ENCODE measurements at places on chromosomes 1 and 21.

DNA sequence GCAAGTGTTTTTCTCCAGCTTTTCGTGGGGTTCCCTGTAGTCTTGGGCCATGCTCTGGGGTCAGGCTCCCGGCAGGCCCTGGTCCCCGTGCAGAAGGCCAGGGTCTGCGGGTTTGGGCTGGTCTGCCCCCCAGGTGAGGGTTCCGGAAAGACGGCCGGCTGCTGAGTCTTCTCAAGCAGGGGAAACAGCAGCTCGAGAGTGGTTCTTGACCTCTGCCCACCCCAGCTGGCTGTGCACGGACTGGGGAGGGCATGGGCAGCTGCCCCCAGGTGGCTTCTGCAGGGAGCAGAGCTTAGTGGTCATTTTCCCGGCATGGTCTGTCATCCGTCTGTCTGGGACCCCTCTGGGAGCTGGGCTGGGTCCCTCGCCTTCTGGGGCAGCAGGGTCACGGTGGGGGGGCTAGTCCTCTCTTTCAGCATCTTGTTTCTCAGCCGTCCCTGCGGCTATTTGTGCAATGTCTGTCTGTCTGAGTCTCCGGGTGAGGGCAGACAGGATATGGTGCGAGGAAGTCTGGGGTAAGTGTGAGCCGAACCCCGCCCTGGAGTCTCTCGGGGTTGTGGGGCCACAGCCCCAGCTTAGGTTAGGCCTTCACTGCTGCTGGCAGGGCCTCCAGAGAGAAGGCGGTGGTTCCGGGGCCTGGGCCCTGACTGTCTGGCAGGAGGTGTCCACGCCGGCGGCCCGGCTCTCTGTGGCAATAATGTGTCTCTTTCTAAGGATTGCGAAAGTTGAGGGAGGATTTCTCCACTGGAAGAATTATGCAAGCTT, 6.1 kb downstream of the SKI start:
- DNase-seq, result peak; percentile 52

GRCh38 chr1:30045304-30046090, 677.9 kb downstream of the MATN1 start:
- no peak for DNase-seq

- no peak for DNase-seq
These were observed 332.5 kb downstream of the AMY1C start for GRCh38 chr1:104082221-104082620.

DNA sequence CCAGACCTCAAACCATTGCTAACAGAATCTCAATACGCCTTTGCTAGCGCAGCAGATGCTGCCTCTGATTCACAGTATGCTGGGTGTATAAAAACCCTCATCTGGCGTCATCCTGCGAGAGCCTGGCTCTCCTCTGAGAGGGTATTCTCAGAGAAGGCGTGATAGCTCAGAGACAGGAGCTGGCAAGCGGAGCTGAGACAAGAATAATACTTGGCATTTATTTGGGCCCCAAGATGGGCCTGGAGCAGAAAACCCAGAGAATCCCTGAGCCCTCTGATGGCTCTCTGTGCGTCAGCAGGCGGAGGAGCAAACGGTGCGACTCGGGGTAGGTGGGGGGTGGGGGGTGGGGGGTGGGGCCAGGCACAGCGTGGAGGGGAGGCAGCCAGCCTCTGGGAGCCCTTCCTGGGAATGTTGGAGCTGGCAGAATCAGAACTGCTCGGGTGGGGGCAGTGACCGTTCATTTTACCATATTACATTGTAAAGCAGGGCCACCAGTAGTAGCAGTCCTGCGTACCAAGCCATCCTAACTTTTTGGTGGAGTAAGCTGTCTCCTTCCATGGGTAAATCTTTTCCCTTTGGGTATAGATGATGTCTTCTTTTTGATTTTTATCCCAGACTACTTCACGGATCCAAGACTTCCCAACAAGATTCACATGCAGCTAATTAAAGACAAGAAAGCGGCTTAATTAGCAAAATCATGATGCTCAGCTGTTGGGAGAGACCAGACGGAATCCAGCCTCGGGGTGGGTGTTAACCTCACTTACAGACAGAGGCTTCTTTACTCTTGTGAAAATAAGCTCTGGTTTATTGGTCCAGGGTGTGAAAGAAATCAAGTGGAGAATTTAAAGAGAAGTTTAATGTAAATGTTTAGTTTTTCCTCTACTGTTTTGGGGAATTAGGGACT, 7.1 kb downstream of the RIIAD1 start:
- DNase-seq, result no peak

- no peak for DNase-seq
These were observed 561.1 kb downstream of the NPHP4 start for GRCh38 chr1:5430911-5431697.

GRCh38 chr1:72296501-72296900, 14.2 kb upstream of the NEGR1 start:
- no peak for DNase-seq

DNA sequence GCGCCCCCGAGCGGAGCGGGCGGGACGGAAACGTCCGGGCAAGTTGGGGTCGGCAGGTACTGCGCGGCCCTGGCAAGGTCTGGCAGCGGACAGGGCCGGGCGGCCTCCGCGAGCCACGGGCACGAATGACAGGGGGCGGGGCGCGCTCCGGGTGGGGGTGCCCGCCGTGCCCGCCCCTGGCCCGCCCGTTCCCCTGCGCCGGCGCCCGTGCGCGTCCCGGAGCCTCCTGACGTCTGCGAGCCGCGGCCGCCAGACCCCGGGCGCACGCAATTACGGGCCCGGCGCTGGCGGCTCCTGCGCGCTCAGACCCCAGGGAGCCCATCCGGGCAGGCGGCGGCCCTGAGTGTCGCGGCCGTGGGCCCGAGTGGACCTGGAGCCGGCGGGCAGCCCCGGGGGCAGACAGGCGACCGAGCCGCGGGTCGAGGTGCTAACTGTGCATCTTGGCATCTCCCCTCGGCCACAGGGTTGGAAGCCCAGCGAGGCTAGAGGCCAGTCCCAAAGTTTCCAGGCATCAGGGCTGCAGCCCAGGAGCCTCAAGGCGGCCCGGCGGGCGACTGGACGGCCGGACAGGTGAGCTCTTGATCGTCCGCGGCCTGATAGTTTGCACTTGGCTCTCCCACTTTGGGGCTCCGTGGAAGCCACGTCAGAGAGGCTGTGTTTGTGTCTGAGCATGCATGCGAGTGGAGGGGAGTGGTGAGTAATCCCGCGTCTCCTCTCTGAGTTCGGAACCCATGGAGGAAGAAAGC, 918 bp downstream of the MIB2 start:
- no peak for DNase-seq

- DNase-seq, result no peak
These were observed 11.0 kb upstream of the XCL2 start for GRCh38 chr1:168554603-168555483.

DNA sequence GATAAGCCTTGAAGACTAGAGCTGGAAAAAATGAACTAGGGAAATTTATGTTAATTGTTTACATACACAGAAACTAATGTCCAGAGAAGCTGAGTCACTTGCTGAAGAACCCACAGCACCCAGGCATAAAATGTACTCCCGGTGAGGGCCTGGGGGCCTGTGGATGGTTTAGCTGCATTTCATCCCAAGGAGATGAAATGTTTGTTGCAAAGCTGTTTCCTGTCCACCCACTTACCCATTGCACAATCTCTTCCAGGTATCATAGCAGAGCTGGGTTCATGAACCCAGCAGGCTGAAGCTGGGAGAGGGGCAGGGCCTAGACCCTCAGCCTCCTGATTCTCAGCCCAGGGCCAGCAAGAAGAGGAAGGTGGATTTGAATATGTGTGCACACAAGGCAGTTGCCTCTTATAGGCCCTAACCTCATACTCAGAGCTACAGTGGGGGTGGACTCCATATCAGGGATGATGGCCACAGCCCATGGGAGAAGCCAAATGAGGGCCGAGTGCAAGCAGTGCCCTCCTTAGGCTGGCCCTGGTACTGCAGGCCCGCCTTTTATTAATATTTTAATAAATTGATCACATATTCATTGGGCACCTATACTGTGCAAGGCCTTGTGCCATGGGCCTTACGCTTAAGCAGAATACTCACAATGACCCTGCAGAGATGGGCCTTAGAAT, 110.8 kb downstream of the LACTBL1 start:
- DNase-seq, result no peak

GRCh38 chr1:41823471-41823870, 95.3 kb downstream of the HIVEP3 start:
- no peak for DNase-seq

- no peak for DNase-seq
These were observed 68.1 kb upstream of the ANGPTL1 start for GRCh38 chr1:178938959-178939317.

GRCh38 chr21:37072274-37072987, 440 bp downstream of the PIGP start:
- no peak for DNase-seq

DNA sequence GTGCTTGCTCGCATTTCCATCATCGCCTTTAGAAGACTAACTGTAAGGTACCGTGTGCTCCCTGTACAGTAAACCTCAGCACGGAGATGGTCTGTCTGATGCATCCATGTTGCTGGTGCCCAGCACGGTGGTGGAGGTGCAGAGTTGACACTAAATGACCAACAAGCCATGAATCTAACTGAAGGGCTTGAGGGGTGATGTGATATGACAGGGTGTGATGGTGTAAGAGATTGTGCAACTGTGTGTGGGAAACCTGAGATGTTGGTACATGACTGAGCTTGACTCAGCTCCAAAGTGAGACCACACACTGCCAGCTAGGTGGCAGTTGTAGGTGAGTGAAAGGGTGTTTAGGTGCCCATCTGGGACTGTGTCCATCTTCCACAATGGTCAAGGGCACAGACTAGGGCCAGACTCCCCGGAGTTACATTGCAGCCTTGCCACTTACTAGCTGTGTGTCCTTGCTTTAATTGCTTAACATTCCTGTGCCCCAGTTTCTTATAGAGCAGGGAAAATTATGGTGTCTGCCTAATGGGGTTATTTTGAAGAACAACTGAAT, 21.4 kb downstream of the SLC2A1 start:
- DNase-seq, result no peak

GRCh38 chr1:152983234-152983633, 647 bp upstream of the SPRR1A start:
- no peak for DNase-seq

DNA sequence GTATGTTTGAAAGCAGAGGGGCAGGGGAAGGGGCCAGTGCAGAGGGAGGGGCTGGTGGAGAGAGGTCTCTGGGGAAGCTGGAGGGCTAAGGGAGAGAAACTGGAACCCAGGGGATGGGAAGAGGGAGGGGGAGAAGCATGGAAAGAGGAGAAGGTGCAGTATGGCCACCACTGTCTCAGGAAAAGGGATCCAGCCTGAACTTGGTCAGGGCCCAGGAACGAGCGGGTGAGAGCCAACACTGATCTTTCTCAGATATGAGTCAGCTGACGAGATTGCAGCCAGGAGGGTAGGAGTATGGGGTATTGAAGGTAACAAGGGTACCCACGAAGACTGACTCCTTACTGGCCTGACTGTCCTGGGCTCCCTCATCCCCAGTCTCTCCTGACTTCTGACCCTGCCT, 18.0 kb downstream of the TIE1 start:
- no peak for DNase-seq

DNA sequence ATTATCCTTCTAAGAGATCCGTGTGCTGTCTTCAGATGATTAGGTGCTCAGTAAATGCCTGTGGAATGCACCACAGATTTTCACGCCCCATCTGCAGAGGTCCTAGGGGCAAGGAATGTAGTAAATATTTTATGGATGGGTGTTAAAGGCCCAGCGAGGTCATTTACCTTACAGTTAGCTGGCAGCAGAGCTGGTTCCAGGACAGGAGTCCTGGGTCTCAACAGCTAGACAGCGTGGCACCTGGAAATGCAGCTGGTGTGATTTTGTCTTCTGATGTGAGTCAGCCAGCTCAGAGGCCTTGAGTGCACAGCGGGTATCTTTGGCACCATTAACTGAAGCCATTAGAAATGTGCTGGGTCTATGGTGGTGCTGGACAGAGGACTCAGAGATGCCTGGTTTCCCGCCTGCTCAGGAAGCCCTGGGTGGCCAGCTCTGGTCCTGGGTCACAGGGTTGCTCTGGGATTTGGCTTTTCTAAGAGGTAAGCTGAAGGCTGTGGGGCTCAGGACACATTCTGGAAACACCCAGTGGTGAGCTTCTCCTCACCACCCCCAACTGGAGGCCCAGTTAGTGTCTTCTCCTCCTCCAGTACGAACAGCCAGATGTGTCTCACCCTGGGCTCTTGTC, 65.5 kb downstream of the DDX20 start:
- no peak for DNase-seq

DNA sequence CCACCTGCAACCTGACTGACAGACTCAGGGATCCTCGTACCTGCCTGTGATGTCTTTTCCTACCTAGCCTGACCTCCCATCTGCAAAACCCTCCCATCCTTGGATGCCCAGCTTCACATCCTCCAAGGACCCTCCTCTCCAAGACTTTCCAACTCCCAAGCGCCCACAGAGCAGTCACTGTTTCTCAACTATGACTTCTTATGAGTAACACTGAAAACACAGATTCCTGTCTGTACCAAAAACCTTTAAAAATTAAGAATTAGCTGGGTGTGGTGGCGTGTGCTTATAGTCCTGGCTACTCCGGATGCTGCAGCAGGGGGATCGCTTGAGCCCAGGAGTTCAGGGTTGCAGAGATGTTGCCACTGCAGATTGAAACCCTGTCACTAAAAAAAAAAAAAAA, 181.9 kb downstream of the PSMG1 start:
- no peak for DNase-seq

- DNase-seq, result no peak
These were observed at the start of gene PDZK1 for GRCh38 chr1:145707183-145707867. Gene PDZK1, minus strand, starts transcription at chr1:145707368. Its CDS starts 19,347 bp downstream, at chr1:145688021.

GRCh38 chr1:64186138-64186897, 17.1 kb upstream of the UBE2U start:
- no peak for DNase-seq

- no peak for DNase-seq
These were observed 6.2 kb upstream of the MUTYH start for GRCh38 chr1:45346473-45346872.

DNA sequence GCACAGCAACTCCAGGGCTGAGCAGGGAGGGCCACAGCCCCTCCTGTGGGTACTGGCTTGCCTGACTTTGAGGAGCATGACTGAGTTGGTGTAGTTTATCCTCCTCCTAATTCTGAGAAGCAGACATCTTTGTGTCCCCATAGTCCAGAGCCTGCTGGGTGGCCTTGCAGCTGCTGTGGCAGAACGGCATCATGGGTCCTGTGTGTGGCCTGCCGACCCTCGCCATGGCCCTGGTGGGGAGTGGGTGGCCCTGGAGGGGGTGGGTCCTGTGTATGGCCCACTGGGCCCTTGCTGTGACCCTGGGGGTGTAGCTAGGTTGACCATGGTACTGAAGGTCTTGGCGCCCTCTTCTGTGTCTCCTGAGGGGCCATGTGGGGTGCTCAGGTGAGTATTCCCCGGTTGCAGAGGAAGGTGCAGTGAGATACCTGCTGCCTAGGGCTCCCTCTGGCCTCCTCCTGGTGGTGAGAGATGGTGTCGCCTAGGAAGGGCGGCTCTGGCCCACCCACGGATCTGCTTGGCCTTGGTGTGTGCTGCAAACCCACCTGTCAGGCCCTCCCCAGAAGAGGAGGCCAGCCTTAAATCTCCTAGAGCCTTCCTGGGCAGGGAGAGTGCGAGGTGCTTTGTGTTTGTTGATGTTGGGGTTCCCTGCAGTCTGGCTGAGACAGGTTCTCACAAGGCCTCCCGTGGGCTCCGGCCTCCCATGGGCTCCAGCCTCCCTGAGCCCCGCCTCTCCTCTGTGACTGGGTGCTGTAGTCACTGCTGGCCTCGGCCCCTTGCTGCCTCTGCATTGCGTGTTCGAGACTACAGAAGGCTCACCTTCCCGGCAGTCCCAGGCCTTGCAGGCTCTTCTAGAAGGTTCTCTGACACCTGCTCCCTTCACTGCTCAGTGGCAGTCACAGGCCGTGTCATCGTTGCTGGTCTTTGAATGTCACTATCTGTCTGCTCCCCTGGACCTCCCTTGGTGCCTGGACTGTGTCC, 7.8 kb downstream of the SNAP47 start:
- DNase-seq, result no peak
